Natural killer cell treated with Interleukin-12 subunit alpha and Interleukin-12 subunit beta and Interleukin-15 and Interleukin-18, amount 100 ng/mL, for 72 hours (primary cell): ENCODE measurements at places on chromosomes 5 and 9.

DNA sequence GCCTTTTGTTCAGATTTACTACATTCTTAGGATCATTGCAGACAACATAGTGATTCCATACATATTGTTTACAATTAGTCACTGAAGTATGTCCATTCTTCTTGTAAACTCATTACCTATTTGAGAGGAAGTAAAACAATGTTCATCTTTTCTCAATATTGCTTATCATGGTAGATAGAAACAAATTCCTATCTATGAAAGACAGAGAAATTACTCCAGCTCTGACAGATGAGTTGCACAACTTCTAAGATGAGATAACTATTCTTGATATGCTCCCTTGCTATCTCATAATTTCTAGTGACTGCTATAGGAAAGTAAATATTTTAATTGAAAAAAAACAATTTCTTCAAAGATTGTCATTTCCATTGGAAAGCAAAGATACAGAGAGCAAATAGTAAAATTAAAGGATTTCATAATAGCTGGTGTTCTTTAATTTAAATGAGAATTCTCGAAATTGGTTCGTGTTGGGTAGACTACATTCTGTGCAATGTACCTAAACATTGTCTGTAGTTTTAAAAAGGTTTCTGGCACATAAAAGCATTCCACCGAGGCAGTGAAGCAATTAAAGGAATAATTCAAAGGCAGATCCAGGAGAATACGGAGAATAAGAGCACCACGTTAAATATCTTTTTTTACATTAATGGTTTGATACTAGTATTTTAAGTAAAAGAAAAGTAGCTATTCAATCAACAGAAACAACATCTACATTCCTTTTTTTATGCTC lies 1029.1 kb upstream of the ACO1 start:
- DNase-seq, result no peak

- DNase-seq, result no peak
These were observed 45.4 kb downstream of the MFAP3 start for GRCh38 chr5:154084062-154084639.

GRCh38 chr5:91296674-91297143 lies 86.4 kb downstream of the ARRDC3 start:
- no peak for DNase-seq

DNA sequence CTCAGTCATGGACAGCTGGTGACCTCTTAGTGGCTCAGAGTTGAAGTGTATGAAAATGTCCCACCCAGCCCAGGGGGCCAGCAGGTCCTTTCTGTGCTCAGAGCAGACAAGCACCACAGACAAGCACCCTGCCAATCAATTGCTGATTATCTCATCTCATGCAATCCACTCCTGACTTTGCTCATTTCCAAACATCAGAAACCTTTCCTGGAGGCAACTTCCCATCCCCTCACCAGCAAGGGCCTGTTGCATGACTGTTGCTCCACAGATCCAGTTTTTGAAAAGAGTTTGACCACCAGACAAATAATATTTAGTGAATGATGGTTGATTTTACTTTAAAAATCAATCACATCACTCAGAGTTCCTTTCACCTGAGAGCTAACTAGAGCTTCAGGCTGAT lies 397.3 kb upstream of the KLF4 start:
- no peak for DNase-seq

GRCh38 chr5:39224196-39224761 lies 4.9 kb upstream of the FYB1 start:
- no peak for DNase-seq

GRCh38 chr5:148172377-148172776 lies 4.0 kb downstream of the SPINK14 start:
- no peak for DNase-seq

DNA sequence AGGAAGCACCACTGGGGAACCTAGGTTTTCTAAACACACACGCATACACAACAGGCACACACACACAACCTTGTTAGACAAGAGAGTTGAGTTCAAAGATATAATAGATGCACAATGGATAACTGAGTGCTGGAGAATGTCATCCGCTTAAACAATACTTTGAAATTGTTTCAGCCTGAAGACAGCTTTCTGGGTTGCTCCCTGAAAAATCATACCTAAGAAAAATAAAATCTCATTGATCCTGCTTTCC lies 126.1 kb downstream of the TMEM161B start:
- no peak for DNase-seq

- no peak for DNase-seq
These were observed 373.6 kb upstream of the COX7C start for GRCh38 chr5:86244153-86244552.

DNA sequence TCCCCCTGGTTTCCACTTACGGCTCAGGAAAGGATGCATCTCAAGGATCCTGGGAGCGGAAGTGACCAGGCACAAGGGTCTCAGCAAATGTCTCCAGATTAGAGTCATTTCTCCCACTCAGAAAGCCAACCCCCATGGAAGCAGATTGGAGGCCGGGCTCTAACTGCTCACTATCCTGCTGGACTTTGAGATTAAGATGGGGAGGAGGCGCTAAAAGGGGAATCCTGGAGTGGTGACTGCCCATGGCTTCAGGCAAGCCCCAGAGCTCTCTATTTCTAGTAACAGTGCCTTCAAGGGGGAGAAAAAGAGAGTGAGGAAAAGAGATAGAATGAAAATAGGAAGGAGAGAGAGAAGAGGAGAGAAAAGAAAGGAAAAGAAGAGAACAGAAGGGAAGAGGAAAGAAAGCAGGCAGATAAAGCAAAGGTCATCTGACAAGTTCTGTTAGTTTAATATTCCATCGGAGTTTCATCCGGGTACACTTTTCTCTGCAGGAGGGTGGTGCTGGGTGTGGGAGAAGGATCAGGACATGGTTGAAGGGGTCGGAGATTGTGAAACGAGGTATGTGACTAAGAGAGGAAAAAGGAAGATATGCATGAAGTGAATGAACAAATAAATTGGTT lies at the start of gene AGXT2:
TSS of gene AGXT2 (minus strand) at position 165 of the 620 bp plus-strand sequence. CDS start at position 108, 57 bp downstream.
- no peak for DNase-seq

DNA sequence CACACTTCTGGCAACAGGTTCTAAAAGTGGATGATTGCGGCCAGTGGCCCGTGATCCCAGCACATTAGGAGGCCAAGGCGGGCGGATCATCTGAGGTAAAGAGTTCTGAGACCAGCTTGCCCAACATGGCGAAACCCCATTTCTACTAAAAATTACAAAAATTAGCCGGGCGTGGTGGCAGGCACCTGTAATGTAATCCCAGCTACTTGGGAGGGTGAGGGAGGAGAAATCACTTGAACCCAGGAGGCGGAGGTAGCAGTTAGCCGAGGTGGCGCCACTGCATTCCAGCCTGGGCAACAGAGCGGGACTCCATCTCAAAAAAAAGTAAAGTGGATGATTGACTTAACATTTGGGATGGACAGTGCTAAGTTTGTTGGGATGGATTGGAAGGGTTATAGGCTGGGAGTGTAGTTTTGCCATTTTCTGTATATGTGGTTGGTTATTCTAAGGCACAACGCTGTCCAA lies 3.4 kb downstream of the MATR3 start:
- no peak for DNase-seq

GRCh38 chr5:130532786-130533185 lies 628.5 kb downstream of the CHSY3 start:
- no peak for DNase-seq

- peak; percentile 25 for DNase-seq
These were observed 108.1 kb upstream of the MVB12B start for GRCh38 chr9:126218359-126219125.

- DNase-seq, result no peak
These were observed 260.4 kb downstream of the FANCC start for GRCh38 chr9:95057101-95057500.

DNA sequence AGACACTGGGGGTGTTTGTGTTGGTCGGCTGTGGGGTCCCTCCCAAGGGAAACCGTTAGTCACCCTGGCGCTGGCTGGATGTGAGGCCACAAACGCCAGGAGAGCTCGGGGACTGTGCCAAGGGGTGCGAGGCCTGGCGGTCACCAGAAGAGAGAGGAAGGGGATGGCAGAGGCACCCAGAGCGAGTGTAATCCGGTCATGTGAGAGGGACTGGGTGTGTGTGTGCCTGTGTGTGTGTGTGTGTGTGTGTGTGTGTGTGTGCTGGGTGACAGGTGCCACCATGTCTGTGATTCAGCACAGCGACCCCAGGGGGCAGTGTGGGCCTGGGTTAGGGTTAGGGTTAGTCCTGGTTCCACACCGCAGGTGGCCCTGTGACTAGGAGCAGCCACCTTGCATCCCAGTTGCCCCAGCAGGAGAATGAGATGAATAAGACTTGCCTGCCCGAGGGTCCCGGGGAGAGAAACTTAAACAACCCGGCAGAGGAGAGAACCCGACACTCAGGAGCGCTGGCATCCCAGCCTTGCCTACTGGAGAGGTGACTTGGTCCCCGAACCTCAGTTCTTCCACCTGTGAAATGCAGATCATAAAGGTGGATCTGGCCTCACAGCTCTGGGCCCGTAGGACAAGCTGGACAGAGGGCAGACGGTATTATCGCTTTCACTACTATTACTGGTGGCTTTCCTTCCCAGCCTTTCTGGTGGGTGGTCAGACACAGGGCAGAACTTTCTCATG lies 1.4 kb upstream of the ADAMTSL2 start:
- peak; percentile 73 for DNase-seq

DNA sequence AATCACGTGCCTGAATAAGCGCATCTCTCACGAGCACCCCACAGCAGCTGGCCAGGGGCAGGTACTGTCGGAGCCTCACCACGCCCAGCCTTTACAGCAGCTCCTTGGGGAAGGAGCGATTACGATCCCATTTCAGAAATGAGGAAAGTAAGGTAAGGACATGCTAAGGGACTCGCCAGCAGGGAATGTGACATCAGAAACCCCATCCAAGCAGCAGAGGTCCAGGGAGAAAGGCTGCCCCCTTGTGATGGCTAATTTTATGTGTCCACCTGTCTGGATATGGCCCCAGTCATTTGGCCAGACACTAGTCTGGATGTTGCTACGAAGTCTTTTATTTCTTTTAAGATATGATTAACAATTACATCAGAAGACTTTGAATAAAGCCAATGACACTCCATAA lies 77.3 kb downstream of the UBE2QL1 start:
- no peak for DNase-seq

DNA sequence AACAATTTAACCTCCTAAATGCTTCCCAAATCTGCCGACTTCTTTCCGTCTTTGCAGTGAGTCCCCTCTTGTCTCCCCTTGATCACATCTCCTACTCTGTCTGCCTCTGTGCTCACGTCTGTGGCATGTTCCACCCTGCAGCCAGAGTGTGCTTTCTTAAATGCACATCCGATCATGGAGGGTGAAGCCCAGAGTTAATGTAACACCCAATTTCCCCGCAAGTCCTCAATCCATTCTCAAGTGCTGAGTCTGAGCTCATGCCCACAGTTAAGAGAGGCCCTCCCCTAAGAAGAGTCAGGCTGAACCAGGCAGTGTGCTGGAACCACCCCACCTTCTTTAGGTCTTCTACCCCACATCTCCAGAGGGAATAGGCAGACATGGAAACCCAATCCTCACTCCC lies 164.8 kb downstream of the EPB41L4A start:
- no peak for DNase-seq

DNA sequence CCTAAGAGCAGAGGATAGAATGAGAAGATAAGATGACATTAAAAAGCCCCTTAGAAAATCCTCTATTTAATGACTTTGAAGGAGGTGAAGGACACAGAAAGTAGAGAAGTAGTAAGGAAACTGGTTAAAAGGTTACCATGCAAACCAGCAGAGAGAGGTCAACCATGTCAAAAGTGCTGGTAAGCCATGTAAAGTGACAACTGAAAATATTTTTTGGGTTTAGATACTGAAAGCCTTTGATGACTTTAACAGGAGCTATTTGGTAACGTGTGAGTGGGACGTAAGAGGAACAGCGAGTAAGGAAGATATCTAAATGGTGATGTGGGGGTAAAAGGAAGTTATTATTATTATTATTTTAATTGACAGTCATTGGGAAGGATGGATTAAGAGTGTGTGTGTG lies 56.9 kb downstream of the MACIR start:
- DNase-seq, result no peak

DNA sequence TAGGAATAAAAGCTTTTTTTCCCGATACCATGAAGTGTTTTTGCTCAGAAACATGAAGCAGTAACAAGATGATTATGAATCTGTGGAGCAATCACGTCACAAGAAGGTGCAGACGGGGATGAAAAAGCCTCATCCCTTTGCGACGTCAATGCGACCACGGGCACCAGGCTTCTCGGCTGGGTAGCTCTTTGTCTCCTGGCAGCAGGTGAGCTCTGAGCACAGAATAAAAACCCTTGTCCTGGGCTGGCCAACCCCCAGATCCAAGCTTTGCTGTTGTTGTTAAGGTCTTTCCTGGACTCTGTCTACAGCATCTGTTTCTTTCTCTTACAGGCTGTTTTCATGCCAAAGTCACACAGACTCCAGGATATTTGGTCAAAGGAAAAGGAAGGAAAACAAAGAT lies 113.8 kb downstream of the ANKRD18B start:
- DNase-seq, result no peak

GRCh38 chr5:6202149-6202967 lies 176.0 kb downstream of the MED10 start:
- no peak for DNase-seq

DNA sequence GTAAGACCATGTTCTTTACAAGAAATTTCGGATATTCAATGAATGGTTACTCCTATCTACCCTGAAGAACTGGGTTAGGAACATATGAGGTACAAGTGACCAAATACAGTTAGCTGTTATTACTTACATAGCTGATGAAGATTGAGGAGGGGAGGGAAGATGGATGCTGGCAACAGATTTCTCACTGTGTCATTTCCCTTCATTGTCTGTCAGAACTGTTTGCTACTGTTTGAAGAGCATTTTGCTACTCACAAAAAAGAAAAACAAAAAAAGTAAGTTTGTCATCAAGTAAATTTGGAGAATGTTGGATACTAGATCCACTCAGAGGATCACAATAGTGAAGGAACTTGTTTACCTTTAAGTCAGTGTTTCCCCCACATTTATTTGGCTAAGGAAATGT lies 53.7 kb downstream of the ENC1 start:
- no peak for DNase-seq

DNA sequence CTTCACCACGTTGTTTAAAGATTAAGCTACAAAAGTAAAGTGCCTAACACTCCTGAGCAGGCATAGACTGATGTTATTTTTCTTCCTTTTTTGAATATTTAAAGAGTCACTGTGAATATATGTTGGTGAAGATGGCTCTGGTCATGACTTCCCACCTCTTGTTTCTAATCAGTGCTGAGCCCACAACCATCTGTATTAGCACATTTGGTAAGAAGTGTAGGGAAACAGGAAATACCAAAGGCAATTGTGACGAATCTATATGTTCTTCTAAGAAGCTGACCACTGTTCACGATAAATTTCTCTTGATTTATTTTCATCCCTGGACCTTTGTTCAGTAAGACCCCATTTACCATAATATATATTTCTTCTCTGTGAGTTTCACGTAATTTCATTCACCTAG lies 108.3 kb upstream of the PCA3 start:
- no peak for DNase-seq

- no peak for DNase-seq
These were observed 204.1 kb downstream of the EBF1 start for GRCh38 chr5:158895588-158895987.
